ENCODE measurements at places on chromosomes 16 and 17.
A peak's percentile ranks its signal among the peaks of the same experiment; 100 is the strongest.

- no peak for DNase-seq
These were observed 173.0 kb downstream of the CBLN1 start for GRCh38 chr16:49108611-49109010.

DNA sequence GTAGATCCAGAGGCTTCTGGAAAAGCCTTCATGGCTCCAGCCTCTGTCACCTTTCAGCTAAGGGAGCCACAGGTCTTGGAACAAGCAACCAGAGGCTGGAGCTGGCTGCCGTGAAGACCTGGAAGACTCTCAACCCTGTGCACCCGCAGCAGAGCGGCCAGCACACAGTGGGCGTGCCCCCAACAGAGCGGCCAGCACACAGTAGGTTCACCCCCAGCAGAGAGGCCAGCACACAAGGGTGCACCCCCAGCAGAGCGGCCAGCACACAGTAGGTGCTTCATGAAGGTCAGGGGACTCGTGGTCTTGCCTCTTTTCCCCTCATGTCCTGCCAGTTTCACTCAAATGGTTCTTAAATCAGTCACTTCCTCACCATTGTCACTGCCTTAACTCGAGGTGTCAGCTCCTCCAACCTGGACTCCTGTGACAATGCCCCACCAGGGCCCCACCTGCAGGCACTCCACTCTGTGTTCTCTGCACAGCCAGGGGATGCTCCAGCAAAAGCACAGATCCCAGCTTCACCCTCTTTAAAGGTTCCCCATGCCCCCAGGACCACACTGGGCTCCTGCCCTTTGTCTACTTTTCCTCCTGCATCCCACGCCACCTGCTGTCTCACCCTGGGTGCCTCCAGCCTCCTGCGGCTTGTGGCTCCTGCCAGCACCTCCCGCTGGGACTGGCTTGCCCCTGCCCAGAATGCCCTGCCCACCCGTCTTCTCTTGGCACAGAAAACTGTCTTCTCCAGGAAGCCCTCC lies 42.4 kb upstream of the DOC2B start:
- DNase-seq = no peak

DNA sequence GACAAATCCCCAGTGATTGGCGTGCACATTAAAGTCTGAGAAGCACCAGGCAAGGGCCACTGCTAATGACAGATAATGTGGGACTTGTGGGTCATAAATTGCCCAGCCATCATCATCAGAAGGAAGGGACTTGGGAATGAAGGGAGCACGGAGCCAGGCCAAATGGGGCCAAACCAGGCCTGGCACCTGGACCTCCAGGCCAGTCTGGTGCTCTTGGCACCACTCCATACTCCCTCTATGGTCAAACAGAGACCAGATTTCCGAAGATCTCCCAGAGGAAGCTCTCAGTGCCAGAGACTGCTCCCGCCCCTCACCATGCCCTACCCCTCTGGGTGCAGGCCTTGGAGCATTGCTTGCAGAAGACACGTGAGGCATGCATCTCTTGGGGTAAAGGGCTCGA lies 142.2 kb downstream of the CCDC182 start:
- no peak for DNase-seq

DNA sequence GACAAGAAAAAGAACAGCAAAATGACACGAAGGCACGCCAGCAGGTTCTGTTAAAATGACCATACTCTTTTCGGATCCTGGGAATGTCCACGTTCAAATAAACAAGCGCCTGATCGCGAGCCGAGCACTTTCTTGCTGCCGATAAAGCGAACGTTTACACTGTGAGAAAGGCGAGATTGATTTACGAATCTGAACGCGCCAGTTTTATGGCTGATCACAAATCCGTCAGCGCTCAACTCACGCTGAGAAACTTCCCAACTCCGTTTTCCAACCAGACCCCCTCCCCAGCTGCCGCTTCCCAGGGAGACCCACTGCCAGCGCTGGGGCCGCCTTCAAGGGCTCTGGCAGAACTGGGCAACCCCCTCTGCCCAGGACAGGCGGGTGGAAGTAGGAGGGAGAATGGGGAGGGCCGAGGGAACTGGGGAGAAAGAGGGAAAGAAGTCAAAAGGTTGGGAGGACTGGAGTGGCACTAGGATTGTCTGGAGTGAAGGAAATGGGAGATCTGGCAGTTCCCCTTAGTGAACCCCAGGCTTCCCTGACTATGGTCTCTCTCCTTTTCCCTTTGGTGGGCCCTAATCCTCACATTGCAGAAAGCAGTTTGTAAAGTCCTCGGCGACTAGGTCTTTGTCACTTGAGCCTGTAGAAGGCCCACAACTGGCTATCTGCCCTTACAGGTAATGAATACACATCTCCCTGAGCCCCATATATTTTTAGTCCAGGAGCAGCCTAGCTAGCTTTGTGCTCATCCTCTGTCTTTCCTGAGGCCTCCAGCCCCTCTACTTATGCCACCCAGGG lies 6.9 kb downstream of the HOXB4 start:
- no peak for DNase-seq

GRCh38 chr17:31532081-31532480 lies 140.6 kb downstream of the RAB11FIP4 start:
- no peak for DNase-seq

- no peak for DNase-seq
These were observed 120.9 kb upstream of the SMURF2 start for GRCh38 chr17:64783031-64783461.

GRCh38 chr16:51723036-51723724 lies 572.1 kb upstream of the SALL1 start:
- no peak for DNase-seq

GRCh38 chr16:12323007-12323758 lies 346.6 kb downstream of the SNX29 start:
- no peak for DNase-seq

DNA sequence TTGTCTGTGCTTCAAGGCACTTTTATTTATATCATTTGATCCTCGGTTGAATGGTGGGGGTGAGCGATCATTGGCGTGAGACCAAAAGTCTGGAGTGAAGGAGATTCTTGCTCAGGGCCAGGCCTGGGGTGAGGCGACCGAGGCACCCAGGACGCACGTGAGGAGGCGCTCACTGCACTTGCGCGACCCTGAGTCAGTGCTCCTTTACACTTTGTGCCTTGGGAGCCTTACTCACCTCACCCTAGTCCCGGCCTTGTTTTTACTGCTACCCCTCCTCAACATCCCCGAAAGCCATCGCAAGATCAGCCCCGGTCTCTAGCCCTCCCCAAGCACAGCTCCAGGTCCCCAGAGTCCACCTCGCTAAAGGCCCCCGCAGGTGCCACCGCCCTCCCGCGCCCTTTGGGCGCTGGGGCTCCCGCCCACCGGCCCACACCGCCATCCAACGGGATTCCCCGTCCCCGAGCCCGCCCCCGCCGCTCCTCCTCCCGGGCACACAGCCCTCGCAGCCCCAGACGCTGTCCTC lies 496 bp downstream of the EZH1 start:
- DNase-seq = peak; percentile 42

GRCh38 chr16:87550495-87550961 lies 51.8 kb upstream of the JPH3 start:
- DNase-seq = no peak

DNA sequence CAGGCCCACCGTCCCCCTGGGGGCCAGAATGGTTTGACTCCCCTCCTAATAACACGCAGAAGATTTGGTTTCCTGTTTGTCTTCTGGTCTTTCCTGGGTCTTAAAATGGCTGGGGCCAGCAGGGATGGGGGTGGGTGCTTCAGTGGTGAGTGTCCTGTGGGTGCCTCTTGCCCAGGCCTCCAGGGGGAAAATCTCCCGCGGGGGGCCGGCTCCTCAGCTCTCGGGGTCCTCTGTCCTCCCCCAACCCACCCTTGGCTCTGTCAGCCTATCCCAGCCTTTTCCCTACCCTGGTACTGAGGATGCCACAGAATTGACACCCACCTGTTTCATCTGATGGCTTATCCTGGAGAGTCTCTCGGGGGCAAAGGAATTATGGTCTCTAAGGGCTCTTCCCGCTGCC lies 23.8 kb upstream of the SDR42E2 start:
- DNase-seq = no peak

DNA sequence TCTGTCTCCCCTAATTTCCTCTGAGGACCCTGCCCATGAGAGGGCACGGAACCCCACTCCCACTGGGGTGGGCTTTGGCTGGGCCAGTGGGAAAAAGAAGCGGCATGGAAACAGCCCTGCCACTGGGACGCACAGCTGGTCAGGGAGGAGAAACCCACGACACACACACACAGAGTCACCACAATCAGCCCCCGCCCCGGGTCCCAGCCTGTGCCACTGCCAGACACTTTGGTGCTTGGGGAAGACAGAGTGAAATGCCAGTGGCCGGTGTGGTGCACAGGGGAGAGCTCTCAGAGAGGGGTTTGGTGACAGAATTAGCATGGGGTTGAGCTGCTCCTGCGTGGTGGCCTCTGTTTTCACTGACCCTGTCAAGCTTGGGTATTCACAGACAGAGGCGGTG lies 30.7 kb upstream of the RNPS1 start:
- no peak for DNase-seq

DNA sequence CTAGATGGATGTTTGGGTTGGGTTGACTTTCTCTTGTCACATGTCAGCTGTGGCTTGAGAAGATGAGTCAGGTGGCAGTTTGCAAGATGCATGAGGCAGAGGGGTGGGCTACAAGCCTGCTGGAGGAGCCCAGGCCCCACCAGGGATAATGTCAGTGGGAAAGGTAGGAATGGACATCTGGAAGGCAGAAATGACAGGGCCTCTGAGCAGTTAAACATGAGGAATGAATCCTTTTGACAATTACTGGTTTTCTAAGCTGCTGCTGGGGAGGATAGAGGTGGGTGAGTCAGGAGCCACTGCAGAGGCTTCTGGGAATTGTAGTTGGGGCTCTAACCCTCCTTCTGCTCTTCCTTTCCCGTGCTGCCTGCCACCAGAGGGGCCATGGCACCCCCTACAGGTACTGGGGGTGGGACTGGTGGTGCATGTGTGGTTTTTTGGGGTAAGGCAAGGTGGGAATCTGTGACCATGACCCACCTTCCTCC lies 15.7 kb downstream of the SLC52A1 start:
- no peak for DNase-seq

DNA sequence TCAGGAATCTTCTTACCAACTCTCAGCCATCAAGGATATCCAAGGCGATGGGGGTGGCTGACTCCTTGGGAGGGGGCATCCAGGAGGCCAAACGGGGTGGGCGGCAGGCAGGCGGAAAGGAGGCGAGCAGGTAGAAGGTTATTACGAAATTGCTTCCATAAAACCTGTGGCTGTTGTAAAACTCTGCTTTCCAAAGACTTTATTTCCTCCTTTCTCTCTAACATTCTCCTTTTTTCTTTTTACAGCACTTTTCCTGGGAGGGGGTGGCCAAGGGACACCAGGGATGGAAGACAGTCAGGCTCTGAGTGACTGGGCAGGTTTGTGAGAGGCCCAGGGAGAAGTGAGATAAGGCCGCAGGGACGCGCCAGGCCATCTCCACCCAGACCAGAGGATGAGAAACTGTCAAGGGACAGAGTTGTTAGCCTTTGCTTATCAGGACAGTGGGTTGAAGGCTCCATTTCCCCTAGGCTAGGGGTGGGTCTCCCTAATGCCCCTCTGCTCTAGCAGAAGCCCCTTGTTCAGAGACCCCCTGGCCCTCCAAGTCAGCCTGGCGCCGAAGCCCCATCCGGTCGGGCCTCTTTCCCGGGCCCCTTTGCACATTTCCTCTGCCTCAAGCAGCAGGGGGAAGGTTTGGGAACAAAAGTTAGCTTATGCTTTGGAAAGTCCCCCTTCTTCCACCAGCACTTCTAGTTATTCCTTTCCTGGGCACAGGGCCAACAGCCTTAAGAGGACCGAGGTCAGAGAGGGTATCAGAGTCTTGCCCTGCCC lies 5.0 kb upstream of the HOXB9 start:
- no peak for DNase-seq

- DNase-seq = no peak
These were observed 21.6 kb upstream of the SMPD3 start for GRCh38 chr16:68469796-68470460.

DNA sequence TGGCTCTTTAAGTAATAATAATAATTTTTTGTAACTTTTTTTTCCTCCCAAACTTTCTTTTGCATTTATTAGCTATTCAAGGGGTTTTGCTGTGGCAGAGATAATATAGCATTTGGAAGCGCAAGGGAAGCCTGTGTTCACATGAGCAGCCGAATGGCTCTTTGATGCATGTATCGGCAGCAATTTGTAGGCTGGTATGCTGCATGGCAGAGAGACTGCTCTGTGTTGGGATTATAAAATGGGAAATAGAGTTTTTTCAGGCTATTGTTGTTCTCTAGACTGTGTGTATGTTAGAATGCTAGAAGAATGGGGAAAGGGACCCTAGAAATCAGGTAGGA lies 94.6 kb upstream of the SALL1 start:
- DNase-seq = no peak

DNA sequence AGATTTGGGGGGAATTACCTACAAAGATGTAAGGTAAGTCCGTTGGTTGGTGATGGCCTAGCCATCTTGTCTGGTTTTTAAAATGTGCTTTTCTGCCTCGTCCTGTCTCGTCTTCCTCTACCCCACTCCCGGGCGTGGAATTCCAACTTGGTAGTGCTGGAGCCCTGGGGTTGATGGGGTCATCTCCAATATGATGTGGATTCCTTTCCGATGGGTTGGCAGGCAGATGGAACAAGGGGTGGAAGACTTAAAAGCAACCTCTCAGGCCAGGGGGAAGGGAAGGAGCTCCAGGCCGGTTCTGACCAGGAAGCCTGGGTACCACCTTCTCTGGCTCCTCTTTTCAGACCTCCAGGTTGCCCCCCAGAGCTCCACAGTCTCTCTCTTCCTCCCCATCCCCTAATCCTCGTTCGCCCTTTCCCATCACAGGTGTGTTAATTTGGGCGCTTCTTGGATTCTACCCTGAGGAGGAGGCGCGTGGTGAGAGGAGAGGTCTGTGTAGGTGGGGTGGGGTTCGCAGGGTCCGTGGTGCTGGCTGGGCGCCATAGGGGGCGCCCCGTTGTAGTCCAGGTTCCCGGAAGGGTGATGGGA lies 5.1 kb upstream of the HOXB2 start:
- DNase-seq = no peak

DNA sequence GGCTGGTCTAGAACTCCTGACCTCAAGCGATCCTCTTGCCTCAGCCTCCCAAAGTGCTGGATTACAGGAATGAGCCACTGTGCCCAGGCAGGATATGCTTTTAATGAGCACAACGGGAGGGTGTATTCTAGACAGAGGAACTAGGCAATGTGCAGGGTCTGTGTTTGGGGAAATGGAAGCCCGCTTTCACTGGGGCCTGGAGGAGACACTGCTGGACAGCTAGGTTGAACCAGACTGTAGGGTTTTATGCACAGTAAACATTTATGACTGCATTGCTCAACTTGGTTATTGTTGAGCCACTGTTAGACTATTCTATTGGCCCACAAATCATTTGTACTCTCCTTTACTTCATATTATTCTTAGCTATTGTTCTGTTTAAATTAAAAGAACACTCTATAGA lies 10.2 kb upstream of the SIAH1 start:
- no peak for DNase-seq

DNA sequence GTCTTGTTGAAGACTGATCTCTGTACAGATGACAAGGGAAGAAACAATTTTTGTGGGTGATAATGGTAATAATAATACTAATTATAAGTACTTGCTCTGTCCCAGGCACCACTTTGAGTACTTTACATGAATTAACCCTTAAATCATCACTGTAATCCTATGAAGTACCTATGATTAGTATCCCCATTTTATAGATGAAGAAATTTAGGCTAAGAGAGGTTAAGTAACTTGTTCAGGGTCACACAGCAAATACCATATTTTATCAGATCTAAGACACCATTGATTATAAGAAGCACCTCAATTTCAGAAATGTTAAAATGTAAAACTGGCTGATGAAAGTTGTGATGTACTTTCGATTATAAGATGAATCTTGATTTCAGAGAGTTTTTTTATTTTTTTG lies 18.6 kb downstream of the TADA2A start:
- no peak for DNase-seq

GRCh38 chr17:43482103-43483012 lies 1.4 kb upstream of the DHX8 start:
- no peak for DNase-seq
